ENCODE measurements at places on chromosomes 16 and 17.
A peak's percentile ranks its signal among the peaks of the same experiment; 100 is the strongest.

DNA sequence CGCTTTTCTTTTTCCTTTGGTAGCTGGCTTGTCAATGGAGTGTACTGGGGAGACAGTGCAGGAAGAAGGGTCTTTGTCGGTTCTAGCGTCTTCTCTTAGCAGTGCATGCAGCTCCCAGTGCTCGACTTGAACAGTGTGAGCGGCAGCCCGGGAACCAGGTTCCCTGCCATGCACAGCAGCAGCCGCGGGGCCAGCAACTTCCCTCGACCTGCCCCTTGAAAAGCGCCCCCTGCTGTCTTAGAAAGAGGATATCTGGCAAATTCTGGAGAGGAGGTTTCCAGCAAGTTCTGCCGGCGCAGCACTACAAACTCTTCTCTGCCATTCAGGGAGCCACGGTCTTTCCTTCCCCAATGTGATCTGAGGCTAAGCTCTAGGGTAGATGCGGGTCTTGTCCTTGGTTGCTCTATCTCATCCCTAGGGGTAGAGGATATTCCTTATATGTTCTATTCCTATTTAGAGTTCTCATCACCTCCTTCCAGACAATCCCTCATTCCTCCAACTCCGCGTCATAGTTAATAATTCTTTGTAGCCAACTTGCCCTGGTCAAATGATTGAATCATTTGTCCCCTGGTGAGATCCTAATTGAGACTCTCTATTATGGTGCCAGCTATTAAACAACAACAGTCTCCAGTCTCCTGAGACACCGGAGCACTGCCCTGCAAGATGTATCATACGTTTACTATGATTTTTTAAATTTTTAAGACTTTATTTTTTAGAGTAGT, 451.3 kb downstream of the PMP22 start:
- DNase-seq: peak; percentile 13

DNA sequence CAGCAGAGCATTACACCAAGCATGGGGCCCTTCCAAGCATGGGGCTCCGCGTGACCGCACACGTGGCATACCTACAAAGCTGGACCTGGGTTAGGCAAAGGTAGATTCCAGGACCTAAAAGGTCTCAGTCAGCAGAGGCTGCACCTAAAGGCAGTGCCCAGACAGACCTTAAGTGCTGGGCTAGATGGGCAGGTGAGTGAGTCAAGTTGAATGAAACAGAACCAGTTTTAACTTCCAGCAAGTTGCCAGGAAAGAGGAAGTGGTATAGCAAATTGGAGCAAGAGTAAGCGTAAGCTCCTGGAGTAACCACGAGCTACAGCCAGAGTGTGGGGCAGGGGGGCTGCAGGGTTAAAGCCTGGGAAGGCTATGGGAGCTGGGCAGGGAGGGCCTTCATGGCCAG, 49.5 kb downstream of the SRCIN1 start:
- no peak for DNase-seq

GRCh38 chr16:57483725-57484514, 2.4 kb downstream of the DOK4 start:
- no peak for DNase-seq

DNA sequence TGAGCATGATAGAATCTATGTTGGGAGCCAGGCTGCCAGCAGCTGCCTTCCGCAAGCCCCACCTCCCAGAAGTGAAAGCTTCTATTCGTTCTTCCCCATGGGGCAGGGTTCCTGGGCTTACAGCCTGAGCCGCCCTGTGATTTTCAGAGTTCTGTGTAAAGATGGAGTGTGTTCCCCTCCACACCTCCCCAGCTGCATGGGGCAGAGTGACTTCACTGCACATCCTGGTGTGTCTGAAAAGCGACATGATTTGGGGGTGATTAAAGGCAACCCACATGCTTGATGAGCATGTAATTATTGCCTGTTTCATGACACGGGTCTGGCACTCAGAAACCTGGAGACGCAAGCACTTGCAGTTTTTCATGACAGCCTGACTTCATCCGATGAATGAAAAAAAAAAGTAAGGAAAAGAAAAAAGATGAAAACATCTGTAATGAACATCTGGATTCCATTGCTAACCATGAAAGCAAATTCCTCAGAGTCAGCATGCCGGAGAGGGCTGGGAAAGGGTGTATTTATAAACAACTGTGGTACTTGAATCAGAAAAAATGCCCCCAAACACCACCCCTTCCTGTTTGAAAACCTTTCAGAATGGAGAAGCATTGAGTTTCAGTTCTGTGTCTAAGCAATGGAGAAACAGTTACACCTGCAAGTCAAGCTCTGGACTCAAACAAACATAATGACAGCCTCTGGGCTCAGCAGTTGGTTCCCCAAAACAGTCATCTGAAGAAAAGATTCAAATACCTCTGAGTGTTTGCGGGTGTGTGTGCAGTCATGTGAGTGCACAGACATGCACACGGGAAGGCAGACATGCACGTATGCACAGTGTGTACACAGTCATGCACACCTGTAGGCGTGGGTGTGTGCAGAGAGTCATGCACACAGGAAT, 266.0 kb downstream of the ENGASE start:
- no peak for DNase-seq

GRCh38 chr17:65638221-65638975, 77.0 kb upstream of the AXIN2 start:
- no peak for DNase-seq

- peak; percentile 75 for DNase-seq
Measured at GRCh38 chr17:49748791-49749190, 15.1 kb downstream of the FAM117A start.

GRCh38 chr16:28186752-28187151, 25.0 kb downstream of the XPO6 start:
- DNase-seq: peak; percentile 72

GRCh38 chr16:17571499-17572093, 100.8 kb upstream of the XYLT1 start:
- no peak for DNase-seq

- DNase-seq: no peak
Measured at GRCh38 chr16:58638148-58639036, 8.8 kb upstream of the CNOT1 start.

DNA sequence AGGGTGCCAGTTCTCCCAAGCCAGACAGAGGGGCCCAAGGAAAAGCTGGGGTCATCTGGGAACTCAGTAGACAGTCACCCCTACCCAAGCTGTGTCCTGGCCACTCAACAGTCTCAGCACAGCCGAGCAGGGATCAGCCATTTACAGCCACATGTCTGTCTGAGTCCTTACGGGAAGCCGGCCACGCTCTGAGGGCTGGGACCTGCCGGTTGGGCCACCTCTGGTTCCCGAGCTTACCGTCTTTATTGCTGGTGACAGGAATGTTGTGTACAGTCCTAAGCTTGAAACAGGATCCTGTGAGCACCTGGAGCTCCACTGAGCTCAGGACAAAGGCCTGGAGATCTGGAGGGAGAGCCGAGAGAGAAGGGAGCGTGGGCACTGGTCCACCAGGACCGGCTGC, 59.8 kb downstream of the TIMM22 start:
- no peak for DNase-seq

DNA sequence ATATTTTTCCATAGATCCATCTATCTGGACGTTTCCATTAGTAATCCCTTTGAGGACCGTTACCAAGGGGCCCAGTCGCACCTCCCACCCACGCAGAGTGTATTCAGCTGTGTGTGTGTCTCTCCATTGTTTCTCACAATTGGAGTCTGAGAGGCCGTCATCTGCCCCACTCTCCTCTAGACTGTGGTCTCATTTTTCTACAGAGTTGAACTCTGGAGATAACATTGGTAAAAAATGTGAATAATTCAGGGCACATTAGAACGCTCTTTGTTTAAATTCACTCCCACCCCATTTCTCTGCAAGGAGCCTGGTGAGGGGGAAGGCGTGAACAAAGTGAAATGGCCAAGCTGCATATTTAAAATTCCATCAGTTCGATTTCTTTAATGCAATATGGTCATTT, 333.1 kb upstream of the MAF start:
- no peak for DNase-seq

DNA sequence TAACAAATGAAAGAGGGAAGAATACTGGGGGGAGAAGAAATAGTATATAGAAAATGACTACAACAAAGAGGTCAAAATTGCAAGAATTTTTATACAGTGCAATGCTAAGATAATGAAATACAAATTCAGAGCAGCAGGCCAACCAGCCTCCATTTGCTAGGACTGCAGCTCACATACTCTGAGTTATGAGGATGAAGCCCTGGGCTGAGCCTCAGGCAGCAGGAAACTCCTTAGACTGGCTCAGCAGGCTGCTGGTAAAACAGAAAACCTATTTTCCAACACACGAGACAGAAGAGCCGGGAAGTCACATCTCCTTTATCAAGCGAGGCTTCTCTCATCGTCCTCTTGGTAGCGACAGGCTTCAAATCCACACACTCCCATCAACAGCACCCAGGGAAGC, 296.5 kb downstream of the SLC39A11 start:
- no peak for DNase-seq

DNA sequence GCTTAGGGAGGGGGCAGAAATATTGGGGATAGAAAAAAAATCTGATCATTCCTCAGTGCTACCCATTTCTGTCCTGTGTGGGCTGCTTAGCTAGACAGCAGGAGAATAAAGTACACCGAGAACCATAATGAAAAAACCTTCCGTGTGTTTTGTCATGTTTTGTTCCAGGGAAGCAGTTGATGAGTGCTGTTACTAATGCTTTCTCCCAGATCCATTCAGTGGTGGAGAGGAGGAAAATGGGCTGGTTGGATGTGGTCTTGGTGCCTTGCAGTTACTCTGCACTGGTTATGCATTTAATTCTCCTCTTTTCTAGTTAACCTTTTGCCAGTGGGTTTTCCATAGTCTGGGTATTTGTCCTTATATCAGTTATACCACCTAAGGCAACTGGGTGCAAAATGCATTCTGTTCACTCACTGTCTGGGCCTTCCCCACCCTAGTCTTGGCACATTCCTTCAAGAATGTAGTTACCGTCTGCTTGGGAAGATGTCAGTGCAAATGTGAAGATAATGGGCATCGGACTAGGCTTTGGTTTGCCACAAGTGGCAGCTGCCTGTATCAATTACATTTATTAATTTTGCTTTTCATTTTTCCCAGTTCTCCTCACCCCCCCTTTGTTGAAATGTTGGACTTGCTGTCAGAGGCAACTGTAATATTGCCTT, 9.3 kb upstream of the TBKBP1 start:
- no peak for DNase-seq

DNA sequence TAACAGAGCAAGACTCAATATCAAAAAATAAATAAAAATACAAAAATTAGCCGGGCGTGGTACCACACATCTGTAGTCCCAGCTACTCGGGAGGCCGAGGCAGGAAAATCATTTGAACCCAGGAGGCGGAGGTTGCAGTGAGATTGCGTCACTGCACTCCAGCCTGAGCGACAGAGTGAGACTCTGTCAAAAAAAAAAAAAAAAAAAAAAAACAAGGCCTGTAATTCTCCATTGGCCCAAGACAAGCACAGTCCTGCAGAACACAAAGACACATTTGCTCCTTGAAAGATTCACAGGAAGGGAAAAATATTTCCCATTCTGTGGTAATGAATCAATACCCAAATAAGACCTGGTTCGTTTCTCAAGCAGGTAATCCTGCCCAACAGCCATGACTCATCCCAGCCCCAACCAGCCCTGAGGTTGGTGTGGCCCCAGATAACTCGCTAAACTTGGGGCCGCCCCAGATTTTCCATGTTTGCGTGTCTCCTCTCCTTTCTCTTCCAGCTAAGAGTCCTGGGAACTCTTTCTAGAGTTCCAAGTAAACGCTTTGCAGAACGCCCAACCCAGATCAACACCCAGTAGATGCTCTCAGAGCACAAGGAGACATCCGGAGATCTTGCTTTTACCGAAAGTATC, 40.3 kb upstream of the SNN start:
- no peak for DNase-seq

DNA sequence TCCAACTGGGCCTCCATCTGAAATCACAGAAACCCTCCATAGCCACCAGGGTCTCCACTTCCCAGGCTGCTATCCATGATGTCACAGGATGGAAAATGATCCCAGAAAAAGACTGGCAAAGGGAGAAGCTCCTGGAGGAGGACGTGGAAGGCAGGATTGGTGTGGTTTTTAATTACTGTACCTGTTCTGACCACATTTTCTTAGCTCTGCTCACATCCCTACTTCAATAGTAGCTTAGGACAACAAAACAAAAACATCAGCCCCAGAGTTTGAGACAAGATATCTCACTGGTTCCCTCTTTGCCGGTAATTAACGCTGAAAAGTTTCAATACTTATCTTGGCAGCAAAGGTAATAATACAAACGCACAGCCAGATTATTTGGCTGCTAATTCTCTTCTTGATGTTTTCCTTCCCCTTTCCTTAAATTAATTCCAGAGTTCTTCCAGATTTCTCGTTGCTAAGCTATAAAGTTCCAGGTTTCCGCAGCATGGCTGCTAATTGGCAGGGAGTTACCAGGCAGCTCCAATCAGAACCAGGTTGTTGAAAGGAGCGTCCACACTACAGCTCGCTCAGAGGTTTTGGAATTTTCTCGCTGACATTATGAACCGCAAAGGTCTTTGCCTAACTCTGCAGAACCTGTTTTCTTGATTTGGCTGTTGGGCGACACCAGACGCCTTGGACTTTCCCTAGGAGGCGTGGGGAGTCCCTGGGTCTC, 263.4 kb downstream of the MRTFB start:
- DNase-seq: no peak

DNA sequence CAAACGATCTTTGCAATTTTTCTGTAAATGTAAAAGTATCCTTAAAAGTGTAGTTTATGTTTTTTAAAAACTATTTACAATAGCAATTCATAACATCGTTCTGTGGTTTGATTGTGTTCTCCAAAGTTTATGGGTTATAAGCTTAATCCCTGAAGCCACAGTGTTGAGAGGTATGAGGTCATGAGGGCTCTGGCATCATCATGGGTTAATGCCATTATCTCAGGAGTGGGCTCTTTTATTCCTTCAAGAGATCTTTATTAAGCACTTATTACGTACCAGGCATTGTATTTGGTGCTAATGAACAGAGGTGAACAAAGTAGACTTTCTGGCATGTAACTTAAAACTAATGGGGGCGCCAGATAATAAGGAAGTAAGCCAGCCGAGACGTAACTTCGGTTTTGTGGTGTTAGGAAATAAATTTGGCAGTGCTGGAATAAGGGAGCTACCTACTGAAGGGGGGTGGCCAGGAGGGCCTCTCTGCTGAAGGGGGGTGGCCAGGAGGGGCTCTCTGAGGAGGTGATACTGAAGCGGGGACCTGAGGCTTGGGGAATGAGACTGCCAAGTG, 158.1 kb downstream of the VPS53 start:
- DNase-seq: no peak
